ENCODE measurements at places on chromosomes 6 and 20. TPM values are rescaled to one million over a fixed set of nuclear protein-coding genes. Genes with fewer than 3 reads are reported as not detected.

PNPLA1 gene
- total RNA-seq: not detected

SRC gene
- 25.9 TPM for total RNA-seq

FLRT3 gene
- 21.1 TPM for total RNA-seq

THEMIS gene
- total RNA-seq: 0.52 TPM

GCNT2 gene
- 4.4 TPM for total RNA-seq

DNAAF9 gene
- total RNA-seq: 13.2 TPM

SPEF1 gene
- 1.3 TPM for total RNA-seq

DLK2 gene
- not detected for total RNA-seq

IL17A gene
- total RNA-seq: not detected

CCDC170 gene
- total RNA-seq: not detected

TUBB2A gene
- 44.9 TPM for total RNA-seq

ME1 gene
- total RNA-seq: 7.9 TPM

PRPF6 gene
- total RNA-seq: 52.1 TPM

UBE2C gene
- total RNA-seq: not detected

RIPK1 gene
- 14.2 TPM for total RNA-seq

ADTRP gene
- not detected for total RNA-seq

TENT5A gene
- 8.2 TPM for total RNA-seq

CSTF1 gene
- 14.5 TPM for total RNA-seq

LY6G6C gene
- not detected for total RNA-seq

ARMC2 gene
- total RNA-seq: 0.66 TPM

CTAGE9 gene
- 0.66 TPM for total RNA-seq

GATA5 gene
- total RNA-seq: not detected

Data from body of pancreas (tissue), 4 donors.